ENCODE measurements at places on chromosomes 3 and 15.

DNA sequence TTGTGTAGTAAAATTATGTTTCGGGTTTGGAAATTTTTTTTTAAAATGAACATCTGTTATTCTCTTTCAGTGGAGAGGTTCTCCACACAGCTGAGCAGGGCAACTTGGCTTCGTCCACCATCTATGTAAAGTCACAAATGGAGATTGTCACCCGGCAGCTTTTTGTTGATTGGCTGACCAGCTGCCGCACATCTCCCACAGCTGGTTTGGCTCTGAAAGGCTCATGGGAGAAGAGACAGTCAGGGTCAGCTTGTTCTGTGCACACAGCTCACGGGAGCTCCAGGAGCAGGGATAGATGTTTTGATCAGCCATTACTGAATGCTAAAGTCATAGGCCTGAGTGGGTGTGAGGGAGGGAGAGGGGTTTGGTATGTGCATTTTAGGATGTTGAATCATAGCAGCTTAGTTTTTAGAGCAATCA, 12.9 kb upstream of the CCDC80 start:
- no peak for DNase-seq

GRCh38 chr3:10196389-10197052, 31.8 kb downstream of the IRAK2 start:
- DNase-seq = no peak

- no peak for DNase-seq
These were observed 128.4 kb upstream of the SMAD3 start for GRCh38 chr15:66936861-66937582.

DNA sequence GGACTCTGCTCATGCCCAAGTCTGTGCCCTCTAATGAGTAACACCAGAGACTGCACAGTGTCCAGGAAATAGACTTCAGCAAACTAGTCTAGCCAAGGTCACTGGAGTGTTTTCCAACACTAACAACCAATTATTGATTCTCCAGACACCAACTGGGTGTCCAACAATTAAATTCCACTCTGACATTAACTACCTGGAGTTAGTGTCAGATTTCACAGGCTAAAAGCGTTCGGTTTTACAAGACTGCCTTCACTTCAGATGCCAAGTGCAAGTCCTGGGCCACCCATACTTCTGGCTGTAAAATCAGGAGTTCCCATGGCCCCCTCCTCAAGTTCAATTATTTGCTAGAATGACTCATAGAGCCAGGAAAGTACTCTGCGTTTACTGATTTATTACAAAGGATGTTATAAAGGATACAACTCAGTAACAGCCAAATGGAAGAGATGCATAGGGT, 20.8 kb upstream of the CFAP161 start:
- no peak for DNase-seq

GRCh38 chr3:150075417-150075865, 104.7 kb upstream of the PFN2 start:
- no peak for DNase-seq

DNA sequence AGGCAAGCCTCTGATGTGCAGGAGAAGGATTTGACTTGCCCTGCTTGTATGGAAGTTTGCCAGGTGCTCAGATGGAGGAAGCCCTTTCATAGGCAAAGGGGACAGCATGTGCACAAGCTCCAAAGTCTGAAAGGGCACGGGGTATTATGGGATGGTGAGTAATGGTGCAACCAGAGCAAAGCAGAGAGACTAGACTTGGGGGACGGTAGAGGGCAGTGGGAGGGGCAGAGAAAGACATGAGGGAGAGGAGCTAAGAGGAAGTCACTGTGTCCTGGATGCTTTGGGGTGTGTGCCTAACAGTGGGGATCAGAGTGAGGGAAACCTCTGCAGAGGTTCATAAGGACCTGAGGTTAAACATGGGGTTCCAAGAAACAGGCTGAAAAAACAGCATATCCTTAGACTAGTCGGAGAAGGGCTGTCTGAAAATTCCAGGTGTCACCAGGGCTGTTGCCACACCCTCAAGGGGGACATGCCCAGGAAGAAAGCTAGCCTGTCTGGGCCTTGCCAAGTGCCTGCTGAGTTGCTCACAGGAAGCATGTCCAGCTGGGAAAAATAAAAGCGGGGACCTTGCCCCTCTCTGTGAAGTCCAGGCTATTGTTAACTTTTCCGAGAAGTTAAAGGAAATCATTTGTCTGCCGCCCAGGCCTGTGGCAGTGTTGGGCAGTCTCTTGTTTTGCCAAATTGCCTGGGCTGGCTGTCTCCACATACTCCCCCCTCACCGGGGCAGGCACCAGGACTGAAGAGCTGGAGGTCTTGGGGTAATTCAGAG, 47.1 kb downstream of the HRH1 start:
- no peak for DNase-seq

DNA sequence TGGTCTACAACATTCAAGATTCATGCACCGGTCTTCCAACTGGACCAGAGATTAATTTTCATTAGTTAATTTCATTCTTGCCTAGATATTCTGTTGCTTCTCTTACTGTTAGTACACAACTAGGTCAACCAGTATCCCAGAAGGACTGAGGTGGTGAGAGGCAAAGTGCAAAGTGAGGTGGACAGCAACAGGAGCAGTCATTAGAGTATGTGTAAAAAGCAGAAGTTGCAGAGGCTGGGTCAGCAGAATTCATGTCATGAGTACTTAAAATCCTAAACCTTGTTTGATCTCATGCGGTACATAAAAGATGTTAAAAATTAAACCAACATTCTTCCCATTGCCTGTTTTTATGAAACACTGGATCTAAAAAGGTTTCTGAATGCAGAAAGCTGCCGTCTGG, 46.7 kb downstream of the PARP14 start:
- DNase-seq = no peak

DNA sequence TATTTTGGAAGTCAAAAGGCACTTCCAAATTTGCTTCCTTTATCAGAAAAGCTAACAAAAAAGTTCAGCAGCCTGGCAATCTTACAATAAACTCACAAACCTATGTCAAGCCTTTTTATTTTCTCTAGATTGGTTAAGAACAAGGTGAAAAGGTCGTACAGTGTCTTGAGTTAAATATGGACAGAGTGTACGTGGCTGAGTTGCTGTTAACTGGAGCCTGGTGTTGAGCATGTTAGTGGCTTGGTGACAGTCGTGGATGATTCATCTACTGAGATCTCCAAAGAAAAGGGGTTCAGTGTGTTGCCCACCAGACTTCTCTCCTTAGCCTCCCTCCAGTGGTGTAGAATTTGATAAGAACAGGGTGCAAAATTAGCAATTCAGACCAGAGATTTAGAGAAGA, 89.7 kb downstream of the SSR3 start:
- no peak for DNase-seq

- no peak for DNase-seq
These were observed 18.5 kb downstream of the SERPINI1 start for GRCh38 chr3:167754049-167754448.

All from NCI-H774 (cell line).